M059J (cell line): ENCODE measurements at places on chromosomes 3 and 15. TPM values are rescaled to one million over a fixed set of nuclear protein-coding genes. Genes with fewer than 3 reads are reported as not detected.

GRCh38 chr3:128353361-128353965, 113.2 kb downstream of the DNAJB8 start:
- DNase-seq = no peak

- DNase-seq = no peak
Observed at GRCh38 chr3:158185711-158186110, 75.8 kb downstream of the RSRC1 start.

GRCh38 chr15:89401631-89402517, 67.2 kb upstream of the POLG start:
- peak; percentile 76 for DNase-seq

- no peak for DNase-seq
Observed at GRCh38 chr15:64806509-64806908, 18.9 kb downstream of the PIF1 start.

- no peak for DNase-seq
Observed at GRCh38 chr3:145698250-145698649, 462.7 kb downstream of the PLOD2 start.

- DNase-seq = peak; percentile 99
Observed at GRCh38 chr3:125110016-125110875, 54.4 kb upstream of the HEG1 start.

GRCh38 chr3:37243820-37244748, 69.7 kb upstream of the LRRFIP2 start:
- peak; percentile 87 for DNase-seq

- no peak for DNase-seq
Observed at GRCh38 chr3:57131210-57131588, 34.0 kb downstream of the IL17RD start.

DNA sequence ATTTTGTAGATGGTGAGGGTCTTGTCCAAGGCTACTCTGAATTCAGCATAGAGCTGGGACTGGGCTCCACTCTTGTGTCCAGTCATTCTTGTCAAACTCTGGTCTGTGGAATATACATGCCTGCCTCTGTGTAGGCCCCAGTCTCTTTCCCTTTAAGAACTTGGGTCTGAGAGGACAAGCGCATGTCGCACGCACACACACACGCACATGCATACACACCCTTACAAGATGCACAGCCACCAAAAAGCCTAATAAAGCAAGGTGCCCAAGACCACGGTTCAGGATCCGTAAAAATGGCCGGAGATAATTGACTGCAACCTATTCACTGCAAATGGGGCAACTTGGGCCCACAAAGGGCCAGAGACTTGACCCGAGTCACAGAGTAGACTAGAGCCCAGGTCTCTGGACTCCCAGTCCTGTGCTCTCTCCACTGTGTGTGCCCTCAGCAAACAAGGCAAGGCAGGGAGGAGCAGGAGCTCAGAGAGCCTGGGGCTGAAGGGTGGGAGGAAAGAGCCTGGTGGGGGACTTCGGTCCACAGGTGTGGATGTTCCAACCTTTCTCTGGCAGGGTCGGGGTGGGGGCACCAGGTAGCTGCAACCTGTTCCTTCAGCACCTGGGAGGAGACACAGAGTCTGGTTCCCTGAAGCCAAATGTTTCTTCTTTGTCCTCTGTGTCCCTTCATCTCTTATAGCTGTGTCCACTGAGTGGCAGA, 914 bp upstream of the PAQR5 start:
- no peak for DNase-seq

- DNase-seq = peak; percentile 18
Observed at GRCh38 chr3:52471371-52472238, 16.2 kb downstream of the NISCH start.

GRCh38 chr3:194306771-194307640, 44.1 kb downstream of the CPN2 start:
- no peak for DNase-seq

DNA sequence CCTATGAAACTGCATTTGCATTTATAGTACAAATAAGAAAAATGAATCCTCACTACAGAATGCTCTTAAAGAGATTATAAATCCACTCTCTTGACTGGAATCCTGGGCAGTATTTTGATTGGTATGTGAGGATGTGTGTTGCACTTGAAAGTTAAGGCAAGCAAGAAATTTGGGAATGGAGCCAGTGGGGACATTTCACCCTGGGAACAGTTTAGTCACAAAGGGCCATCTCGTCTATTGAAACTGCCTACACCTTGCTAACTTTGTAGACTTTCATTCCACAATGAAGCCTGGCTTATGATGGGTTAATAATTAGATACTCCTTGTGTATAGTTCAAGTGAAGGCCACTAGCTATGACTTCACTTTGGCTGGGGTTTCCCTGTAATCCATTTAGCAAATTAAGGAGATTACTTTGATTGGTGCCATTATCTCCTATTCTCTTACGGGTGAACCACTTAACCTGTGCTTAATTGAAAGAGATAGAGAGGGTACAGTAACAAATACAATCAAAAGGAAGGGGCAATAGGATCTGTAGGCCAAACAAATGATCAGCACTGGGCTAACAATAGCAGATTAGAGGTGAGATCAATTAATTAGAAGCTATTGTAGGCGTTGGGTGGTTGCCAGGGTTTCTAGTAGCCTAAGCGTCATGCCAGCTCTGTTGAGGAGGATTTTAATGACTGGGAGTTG, 146.9 kb upstream of the RARB start:
- no peak for DNase-seq

DNA sequence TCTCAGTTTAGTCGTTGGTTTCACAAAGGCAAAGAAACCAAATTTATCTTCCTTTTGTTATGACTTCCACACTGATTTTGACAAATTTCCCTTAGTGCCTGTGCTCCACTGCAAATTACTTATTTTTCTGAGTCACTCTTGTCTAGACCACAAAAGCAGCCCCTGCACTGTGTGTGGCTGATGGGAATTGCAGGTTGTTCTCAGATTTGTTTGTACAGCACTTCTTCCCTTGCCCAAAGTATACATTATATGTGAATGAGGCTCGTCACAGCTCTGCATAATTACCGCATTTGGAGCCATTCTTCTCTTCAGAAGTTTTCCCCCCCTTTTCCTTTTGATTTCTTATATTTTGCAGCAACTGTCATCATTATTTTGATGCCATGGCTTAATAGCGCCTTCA, 354.2 kb upstream of the IL12A start:
- DNase-seq = peak; percentile 88

GRCh38 chr3:71183549-71183948, 400.0 kb downstream of the FOXP1 start:
- no peak for DNase-seq

GRCh38 chr3:128317698-128318231, 148.9 kb downstream of the DNAJB8 start:
- no peak for DNase-seq

DNA sequence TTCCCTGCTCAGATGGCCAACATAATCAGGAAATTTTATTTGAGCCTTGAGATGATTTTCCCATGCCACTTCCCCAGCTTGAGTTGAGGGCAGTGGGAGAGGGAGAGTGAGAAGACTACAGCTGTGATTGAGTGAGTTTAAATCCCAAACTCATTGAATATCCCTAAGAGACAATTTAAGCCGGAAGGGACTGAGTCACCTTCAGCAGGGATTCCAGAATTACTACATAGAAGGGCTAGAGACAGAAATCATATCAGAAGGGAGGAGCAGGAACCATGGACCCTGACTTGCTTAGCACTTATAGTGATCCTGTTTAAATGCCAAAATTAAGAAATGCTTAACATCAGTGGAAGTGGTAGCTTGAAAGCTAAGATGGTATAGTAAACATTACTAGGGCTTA, 312.2 kb upstream of the SLCO3A1 start:
- no peak for DNase-seq

DNA sequence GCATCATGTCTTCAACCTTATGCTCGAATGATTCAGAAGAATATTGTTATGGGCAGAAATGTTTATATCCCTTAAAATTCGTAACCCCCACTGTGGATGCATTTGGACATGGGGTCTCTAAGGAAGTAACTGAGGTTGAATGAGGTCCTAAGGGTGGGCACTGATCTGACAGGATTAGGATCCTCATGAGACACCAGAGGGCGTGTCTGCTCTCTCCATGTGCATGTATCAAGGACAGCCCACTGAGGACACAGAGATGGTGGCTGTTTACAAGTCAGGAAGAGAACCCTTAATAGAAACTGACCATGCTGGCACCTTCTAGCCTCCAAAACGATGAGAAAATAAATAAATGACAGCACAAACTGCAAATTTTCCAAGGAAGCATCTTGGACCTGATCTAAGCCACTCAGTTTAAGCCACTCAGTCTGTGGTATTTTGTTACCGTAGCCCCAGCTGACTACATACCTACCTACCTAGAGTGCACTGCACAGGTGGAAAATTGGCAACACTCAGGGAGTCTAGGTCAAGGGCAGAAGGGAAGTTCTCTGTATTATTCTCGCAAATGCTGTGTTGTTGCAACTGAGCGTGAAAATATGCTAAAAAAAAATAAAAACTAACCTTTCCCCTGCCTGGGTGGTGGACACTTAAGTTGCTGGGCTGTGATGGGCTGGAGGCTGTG, 126.6 kb downstream of the TJP1 start:
- DNase-seq = peak; percentile 37

DNA sequence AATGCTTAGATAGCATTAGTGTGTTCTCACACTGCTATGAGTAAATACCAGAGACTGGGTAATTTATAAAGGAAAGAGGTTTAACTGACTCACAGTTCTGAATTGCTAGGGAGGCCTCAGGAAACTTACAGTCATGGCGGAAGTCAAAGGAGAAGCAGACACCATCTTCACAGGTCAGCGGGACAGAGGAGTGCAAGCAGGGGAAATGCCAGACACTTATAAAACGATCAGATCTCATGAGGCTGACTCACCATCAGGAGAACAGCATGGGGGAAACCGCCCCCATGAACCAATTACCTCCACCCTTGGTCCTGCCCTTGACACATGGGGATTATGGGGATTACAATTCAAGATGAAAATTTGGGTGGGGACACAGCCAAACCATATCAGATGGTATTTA, 381.5 kb upstream of the DPPA4 start:
- no peak for DNase-seq

GRCh38 chr15:72825829-72826228, 42.3 kb upstream of the ADPGK start:
- no peak for DNase-seq

DNA sequence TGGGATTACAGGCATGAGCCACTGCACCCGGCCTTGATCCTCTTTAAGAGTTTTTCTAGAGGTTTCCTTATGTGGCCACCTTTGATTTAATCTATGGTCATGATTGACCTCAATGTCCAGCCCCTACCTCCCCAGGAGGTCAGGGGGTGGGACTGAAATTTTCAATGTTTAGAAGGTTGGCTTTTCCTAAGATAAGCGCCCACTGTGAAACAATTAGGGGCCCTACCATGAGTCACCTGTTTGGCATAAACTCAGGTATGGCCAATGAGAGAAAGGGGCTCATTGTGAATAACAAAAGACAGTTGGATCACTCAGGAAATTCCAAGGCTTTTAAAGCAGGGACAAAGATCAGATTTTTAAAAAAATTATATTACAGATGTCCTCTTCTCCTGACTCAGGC, 51.1 kb downstream of the ZBTB11 start:
- DNase-seq = no peak

- DNase-seq = no peak
Observed at GRCh38 chr3:24707936-24708335, 213.3 kb upstream of the THRB start.

DNA sequence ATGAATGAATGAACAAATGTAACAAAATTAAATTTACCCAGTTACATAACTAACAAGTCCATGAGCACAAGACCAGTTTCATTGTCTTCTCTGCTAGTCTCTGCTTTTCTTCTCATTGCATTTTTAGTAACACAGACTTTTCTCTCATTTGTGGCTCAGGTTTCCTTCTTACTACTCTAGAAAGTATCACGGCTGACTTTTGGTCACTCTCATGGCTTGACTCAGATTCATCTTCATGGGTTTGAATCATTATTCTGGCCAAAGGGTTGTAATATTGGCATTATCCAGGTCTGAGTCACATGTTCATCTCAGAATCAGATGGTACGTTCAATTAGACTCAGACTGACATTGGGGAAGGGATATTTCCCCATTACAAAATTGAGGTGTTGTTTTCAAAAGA, 121.5 kb upstream of the SATB1 start:
- DNase-seq = no peak

GRCh38 chr3:65856907-65857306, 181.8 kb downstream of the MAGI1 start:
- no peak for DNase-seq

DNA sequence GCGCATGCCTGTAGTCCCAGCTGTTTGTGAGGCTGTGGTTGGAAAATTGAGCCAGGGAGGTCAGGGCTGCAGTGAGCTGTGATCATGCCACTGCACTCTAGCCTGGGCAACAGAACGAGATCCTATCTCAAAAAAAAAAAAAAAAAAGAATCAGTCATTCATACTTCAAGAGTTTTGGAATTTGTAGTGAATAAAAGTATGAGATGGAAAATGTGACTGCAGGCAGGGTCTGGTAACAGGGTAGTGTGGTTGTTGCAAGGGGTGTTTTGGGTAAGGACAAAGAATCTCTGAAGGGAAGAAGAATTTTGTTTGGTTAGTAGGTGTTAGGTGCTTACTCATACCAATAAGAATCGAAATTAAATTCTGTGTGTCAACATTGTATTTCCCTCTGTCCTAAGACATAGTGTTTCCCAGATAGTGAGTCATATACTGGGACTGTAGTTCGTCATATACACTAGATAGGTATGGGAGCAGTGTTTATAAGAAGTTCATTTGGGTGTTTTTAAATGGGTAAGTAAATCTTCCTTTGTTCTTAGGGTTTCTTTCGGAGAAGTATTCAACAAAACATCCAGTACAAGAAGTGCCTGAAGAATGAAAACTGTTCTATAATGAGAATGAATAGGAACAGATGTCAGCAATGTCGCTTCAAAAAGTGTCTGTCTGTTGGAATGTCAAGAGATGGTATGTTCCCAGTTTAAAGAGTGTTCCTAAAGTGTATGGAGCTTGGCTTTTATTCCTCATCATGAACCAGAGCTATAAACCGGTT, 14.2 kb downstream of the NR1D2 start:
- peak; percentile 88 for DNase-seq

DNA sequence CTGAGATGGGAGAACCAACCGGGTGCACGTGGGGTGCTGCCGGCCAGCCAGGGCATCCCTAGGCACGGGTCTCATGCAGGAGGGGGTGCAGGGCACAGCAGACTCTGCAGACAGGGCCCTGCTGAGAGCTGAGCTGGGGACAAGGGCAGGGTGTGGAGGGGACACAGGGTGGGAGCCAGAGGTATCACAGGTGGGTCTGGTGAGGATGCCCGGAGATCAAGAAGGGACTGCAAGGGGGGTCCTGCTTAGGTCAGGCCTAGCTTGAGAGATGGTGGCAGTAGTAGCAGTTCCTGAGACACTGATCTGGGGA, 39.5 kb upstream of the PRR23E start:
- no peak for DNase-seq

Gene ZNF774
- total RNA-seq = 1.6 and 1.7 TPM in 2 replicates

Gene EFHB
- 0.15 TPM in 1 of 2 replicates, not detected in the other for total RNA-seq

Gene ZNF80
- not detected in 2 replicates for total RNA-seq

Gene USP13
- total RNA-seq = 14.3 and 15.6 TPM in 2 replicates

Gene PAQR5
- total RNA-seq = 1.3 and 3.5 TPM in 2 replicates

Gene AHSG
- total RNA-seq = not detected in 2 replicates

Gene TMEM207
- not detected in 2 replicates for total RNA-seq

Gene CP
- total RNA-seq = 2.7 and 3.4 TPM in 2 replicates

Gene AGTR1
- total RNA-seq = 0.39 TPM in 1 of 2 replicates, not detected in the other

Gene CKMT1A
- not detected in 2 replicates for total RNA-seq

Gene ALPK3
- 0.25 and 1.0 TPM in 2 replicates for total RNA-seq

Gene RASGRP1
- total RNA-seq = 0.22 and 0.52 TPM in 2 replicates

Gene CPNE4
- 0.32 TPM in 1 of 2 replicates, not detected in the other for total RNA-seq
